ENCODE measurements at places on chromosomes 1 and 21.

GRCh38 chr1:55064071-55064581 is 24.8 kb downstream of the PCSK9 start:
- DNase-seq: no peak

GRCh38 chr1:35431173-35431599 is 126.0 kb downstream of the KIAA0319L start:
- no peak for DNase-seq

DNA sequence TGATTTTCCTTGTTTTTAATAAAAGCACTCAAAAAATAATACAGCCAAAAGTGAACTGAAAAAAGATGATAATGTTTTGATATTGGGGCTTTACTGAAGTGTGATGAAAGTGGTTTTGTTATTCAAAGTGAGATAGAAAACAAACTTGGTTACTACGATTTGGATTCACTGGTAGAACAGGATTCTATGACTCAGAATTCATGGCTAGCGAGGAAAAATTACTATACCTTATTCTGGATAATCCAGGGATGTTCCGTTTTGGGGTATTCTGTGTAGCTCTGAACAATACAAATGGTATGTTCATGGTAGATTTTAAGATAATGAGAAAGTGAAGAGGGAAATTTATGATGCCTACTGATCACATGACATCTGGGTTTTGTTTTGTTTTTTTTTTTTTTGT is 117.7 kb downstream of the NRDC start:
- DNase-seq: no peak

GRCh38 chr1:6006882-6007281 is 14.7 kb upstream of the NPHP4 start:
- DNase-seq: no peak

GRCh38 chr21:17002594-17003257 is 510.1 kb upstream of the CXADR start:
- no peak for DNase-seq

DNA sequence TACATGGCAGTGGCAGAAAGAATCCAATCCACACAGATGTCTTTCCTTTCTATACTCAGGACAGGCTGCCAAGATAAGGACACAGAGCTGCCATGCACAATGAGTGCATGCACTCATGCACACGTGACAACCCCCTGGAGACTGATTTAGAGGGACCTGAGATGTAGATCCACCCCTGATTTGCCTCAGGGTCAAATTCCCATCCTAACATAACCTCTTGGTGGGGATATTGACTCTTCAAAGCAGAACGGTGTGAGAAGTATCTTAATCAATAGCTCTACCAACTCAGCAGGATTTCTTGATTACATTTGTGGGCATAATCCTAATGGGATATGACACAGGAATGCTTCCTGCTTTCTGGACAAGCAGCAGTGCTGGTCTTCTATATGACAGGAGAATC is 125.2 kb upstream of the DSCAM start:
- DNase-seq: no peak

GRCh38 chr1:44225761-44226160 is 12.5 kb downstream of the DMAP1 start:
- no peak for DNase-seq

DNA sequence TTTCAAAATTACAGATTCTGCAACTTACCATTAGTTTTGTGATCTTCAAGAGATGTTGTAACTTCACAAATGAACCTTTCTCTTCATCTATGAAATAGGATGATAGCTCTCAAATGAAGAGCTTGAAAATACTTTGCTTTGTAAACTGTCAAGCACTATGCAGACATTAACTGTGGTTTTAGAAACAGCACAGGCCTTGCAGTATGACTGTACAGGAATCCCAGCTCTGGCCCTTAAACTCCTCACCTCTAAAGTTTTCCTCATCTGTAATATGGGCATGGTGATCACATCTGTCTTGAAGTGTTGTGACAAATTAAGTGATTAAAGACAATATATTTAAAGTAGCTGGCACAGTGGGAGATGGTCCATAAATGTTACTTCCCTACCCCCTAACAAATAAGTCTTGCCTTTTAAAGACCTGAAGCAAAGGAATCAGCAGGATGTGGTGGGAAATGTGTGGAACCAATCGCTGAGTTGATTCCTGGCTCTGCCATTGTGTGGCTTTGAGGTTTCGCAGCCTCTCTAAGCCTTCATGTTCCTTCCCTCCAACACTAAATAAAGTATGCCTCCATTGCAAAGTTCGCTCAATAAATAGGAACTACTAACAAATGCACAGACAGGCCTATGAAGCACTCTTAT is 5.5 kb upstream of the PTP4A2 start:
- DNase-seq: no peak

GRCh38 chr1:214638459-214638807 is 35.4 kb downstream of the CENPF start:
- no peak for DNase-seq

- DNase-seq: no peak
Measured at GRCh38 chr1:55213151-55213884, 1.8 kb downstream of the USP24 start.

DNA sequence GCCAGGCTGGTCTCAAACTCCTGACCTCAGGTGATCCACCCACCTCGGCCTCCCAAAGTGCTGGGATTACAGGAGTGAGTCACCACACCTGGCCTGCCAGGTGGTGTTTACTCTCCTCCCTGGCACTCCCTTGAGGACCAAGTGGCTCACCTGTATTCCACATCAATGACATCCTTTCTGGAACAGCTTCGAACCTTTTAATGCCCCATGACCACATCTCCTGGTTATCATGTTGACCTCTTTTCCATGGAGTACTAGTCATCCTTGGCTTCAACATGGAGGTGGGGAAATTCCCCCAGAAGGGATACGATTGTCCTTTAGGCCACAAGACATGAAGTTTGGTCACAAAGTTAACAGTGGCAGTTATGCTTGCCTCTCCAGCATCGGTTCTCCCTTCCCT is 66.9 kb downstream of the CDC7 start:
- DNase-seq: no peak

DNA sequence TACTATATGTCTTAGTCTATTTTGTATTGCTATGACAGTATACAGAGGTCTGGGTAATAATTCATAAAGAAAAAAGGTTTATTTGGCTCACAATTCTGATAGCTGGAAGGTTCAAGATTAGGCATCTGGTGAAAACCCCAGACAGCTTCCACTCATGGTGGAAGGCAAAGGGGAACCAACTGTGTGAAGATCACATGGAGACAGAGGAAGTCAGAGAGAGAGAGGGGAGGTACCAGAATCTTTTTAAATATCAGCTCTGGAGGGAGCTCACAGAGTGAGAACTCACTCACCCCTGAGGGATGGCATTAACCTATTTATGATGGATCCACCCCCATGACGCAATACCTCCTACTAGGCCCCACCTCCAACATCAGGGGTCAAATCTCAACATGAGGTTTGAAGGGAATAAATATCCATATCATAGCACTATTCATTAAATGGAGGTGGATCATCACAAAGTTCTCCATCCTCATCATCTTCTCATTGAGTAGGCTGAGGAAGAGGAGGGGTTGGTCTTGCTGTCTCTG is 290.5 kb downstream of the DSCAM start:
- DNase-seq: no peak

DNA sequence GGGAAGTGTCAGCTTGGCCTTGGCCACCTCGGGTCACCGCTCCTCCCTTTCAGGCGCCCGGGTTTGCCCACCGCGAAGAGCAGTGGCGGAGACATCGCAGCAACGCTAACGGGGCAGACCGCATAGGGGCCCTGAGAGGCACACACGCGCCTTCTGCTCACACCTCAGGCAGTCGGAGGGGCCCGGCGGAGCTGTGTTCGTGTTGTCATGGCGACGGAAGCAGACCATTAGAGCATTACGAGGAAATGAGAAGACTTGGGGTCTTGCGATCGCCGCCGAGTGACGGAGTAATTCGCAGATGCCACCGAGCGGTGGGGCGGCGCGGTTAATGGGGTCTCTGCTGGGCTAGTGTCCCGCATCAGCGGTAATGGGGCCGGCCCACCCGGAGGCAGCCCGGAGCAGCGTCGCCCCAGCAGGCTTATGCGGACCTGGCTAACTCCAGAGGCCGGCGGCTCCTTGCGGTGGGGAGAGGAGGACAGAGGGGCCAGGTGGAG is 144.1 kb downstream of the TNR start:
- no peak for DNase-seq

DNA sequence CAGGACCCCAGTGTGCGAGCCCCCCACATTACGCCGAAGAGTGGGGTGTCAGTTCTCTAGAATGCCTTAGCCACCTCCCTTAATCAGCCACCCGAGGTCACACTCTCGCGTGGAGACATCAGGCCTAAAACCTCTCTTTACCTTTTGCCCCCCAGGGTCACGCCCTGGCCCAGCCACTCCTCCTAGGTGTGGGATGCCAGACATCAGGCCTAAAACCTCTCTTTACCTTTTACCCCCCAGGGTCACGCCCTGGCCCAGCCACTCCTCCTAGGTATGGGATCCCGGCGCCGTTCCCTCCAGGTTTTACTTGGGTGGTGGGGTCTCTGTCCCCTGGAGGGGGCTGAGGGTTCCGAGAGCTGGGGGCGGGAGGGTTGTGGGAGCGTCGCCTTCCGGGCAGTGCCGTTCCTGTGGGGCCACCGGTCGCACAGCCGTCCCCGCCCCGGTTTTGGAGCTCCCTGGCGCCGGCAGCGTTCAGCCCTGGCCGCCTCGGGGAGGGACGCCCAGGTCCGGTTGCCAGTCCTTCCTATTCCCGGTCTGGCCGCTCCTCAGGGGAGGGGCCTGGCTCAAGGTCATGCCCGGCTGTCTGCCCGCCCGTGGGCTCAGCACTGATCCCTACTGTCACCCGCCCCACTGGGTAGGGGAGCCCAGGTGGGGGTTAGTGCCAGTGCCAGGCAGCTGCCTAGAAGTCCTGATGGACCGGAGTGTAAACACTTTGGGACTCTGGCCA is 882 bp downstream of the VPS13D start:
- no peak for DNase-seq

GRCh38 chr1:197844651-197845050 is 57.8 kb upstream of the C1orf53 start:
- no peak for DNase-seq

GRCh38 chr1:153968408-153968807 is 706 bp downstream of the CREB3L4 start:
- no peak for DNase-seq

DNA sequence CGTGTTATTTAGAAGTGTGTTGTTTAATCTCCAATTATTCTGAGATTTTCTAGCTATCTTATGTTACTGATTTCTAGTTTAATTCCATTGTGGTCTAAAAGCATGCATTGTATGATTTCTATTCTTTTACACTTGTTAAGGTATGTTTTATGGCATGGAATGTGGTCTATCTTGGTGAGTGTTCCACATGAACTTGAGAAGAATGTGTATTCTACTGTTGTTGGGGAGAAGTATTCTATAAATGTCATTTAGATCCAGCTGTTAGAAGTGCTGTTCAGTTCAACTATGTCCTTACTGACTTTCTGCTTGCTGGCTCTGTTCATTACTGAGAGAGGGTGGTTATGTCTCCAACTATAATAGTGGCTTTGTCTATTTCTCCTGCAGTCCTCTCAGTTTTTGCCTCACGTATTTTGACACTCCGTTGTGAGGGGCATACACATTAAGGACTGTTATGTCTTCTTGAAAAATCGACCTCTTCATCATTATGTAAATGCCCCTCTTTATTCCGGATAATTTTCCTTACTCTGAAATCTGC is 12.0 kb upstream of the PLA2G5 start:
- DNase-seq: no peak

- DNase-seq: no peak
Measured at GRCh38 chr1:224506141-224506814, 71.7 kb upstream of the WDR26 start.

- no peak for DNase-seq
Measured at GRCh38 chr1:36175137-36176095, 19.5 kb downstream of the MAP7D1 start.

DNA sequence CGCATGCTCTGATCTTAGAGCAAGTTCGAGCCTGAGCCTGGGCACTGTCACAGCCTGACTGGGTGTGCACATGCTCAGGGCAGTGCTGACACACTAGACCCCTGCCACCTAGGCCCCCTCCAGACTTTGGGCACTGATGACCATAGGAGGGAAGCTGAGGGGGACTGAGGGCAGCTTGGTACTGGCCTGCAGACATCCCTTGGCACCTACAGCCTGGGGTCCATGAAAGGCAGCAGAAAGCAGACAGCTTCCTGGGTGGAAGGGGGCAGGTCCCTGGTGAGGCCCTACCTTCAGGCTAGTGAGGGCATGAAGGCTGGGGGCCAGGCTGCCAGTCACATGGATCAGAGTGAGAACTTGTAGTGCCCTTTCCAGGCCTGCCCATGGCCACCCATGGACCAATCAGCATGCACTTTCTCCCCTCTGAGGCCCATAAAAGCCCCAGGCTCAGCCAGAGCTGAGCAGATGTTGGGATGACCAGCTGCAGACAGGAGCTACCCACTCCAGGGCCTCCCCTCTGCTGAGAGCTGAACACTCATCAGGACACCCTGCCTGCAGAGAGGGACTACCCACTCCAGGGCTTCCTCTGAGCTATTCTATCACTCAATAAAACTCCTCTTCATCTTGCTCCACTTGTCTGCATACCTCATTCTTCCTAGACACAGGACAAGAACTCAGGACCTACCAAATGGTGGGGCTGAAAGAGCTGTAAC is 680.8 kb downstream of the MATN1 start:
- DNase-seq: no peak

GRCh38 chr1:27719286-27720251 is 6.2 kb upstream of the FAM76A start:
- no peak for DNase-seq

DNA sequence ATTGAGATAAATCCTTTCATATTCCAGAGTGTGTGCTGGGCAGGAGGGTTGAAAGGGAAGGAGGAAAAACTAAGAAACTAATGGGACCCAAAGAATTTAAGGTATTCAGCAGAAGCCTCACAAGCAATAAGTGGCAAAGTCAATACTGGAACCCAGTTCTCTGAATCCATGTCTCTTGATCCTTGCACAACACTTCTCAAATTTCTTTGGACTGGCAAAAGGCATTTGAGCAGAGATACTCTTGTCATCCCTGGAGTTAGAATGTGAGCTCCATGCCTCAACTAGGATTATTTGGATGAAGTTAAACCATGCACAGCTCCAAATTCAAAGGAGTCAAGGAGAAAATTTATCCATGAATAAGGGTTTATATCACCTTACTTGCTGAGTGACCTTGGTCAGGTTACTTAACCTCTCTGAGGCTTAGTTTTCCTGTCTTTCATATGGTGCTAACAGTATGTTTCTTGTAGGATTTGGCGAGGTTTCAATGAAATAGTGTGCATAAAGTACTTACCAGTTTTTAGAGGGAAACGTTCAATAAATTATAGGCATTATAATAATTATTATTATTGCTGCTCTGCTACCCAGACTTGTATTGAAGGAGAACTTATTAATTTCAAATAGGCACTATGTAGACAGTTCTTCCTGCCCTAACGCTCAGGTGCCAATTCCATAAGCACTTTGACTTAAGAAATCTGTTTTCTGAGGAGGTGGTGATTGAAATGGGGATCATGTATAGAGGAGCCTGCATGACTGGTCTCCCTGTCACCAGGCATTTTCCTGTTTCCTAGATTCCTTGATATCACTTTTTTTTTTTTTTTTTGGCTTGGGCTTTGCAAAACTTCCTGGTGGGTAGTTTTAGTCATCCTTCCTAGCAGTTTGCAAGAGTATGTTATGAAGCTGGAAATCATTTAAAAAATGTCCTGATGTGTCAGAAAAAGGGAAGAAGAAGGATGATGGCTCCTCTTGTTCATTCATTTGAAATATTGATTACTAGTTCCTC is 125.0 kb upstream of the JUN start:
- no peak for DNase-seq

Measured in NCI-H1436 treated with DMSO at 0.1 percent for 48 hours (cell line).